Right atrium auricular region (tissue), 2 donors: ENCODE measurements at places on chromosomes 3 and 15. TPM values are rescaled to one million over a fixed set of nuclear protein-coding genes. Genes with fewer than 3 reads are reported as not detected.

DNA sequence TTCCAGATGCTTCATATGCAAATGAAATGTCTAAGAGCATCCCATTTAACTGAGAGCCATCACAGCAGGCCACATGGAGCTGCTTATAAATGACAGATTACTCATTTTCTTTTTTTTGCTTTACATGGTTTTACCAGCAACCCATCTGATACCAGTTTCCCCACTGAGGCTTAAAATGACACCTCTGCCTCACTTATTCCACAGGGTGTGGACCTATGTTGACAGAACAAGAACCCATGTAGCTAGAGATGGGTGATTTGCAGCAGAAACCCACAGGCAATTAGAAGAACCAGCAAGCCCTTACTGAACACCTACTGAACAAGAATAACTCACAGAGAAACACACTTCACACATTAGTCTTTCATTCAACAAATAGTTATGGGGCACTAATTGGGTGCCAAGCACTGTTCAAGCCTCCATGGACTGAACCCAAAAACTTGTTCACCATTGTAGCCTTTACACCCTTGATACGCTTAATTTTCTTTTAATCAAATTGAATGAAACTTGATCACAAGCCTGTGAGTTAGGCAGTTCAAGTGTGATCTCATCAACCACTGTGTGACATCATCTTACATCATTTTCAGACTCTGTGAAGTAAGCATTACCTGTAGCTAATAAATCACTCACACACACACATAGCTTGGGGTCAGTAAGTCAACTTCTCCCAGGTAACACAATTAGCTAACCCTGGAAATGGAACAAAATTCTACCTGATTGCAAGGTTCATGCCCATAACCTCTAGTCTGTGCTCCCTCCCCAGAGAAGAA is 45.4 kb downstream of the MAGI1 start:
- DNase-seq = no peak

GRCh38 chr15:52136442-52136980 is 23.9 kb upstream of the BCL2L10 start:
- DNase-seq = no peak

- no peak for DNase-seq
These were observed 91.6 kb downstream of the CDIN1 start for GRCh38 chr15:36671017-36671416.

Gene SEC61A1
- total RNA-seq = 109 TPM
